Natural killer cell treated with Interleukin-12 subunit alpha and Interleukin-12 subunit beta and Interleukin-15 and Interleukin-18, amount 100 ng/mL, for 72 hours (primary cell): ENCODE measurements at places on chromosomes 12 and 14.

- DNase-seq = no peak
Measured at GRCh38 chr12:65605019-65605418, 219.3 kb upstream of the HMGA2 start.

GRCh38 chr12:19171731-19172130 lies 42.2 kb downstream of the PLEKHA5 start:
- no peak for DNase-seq

GRCh38 chr12:25020621-25021243 lies 71.8 kb upstream of the BCAT1 start:
- DNase-seq = no peak

DNA sequence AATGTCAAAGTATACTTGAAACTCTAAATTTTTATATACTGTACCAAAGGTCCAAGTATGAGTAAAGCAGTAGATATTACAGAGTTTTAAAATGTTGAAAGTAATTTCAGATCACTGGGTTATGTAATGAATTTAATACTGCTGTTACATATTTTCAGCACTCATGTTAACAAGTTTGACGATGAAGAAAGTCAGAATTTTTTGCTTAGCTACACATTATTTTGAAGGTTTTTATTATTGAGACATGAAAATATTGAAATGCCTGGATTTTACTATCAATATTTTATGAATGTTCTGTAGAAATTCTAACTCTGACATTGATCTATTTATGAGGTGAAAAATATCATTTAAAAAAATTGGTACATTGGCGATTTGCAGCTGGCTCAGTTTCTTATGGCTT lies 1030.3 kb downstream of the FSCB start:
- no peak for DNase-seq

- DNase-seq = no peak
Measured at GRCh38 chr14:99128185-99128584, 143.8 kb downstream of the BCL11B start.

GRCh38 chr12:40146800-40147797 lies 41.2 kb upstream of the SLC2A13 start:
- DNase-seq = no peak

DNA sequence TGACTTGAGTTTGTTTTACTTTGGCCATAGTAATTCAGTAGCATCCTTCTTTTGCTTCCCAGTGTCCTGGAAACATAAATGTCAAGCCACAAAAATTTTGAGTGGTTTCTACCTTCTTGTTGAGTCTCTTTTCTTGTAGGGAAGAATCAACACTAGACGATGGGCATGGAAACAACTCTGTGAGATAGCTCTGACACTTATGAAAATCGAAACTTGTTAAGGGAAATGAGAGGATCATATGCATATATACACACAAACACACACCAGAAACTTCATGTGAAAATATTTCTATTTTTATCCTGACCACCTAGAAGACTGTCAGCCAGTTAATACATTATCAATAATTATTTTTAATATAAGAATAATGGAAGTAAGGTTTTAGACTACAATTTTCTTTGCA lies 1247.3 kb upstream of the FLRT2 start:
- no peak for DNase-seq

GRCh38 chr14:70391493-70392391 lies 25.1 kb downstream of the SYNJ2BP start:
- no peak for DNase-seq

GRCh38 chr12:113831016-113831415 lies 135.1 kb downstream of the RBM19 start:
- DNase-seq = no peak

GRCh38 chr12:109863847-109864712 lies 16.3 kb downstream of the GLTP start:
- DNase-seq = peak; percentile 74

GRCh38 chr14:97757491-97757890 lies 960.3 kb downstream of the VRK1 start:
- DNase-seq = no peak

- no peak for DNase-seq
Measured at GRCh38 chr14:29178971-29179370, 412.4 kb downstream of the FOXG1 start.

GRCh38 chr12:28222081-28222700 lies 31.9 kb downstream of the CCDC91 start:
- peak; percentile 81 for DNase-seq

DNA sequence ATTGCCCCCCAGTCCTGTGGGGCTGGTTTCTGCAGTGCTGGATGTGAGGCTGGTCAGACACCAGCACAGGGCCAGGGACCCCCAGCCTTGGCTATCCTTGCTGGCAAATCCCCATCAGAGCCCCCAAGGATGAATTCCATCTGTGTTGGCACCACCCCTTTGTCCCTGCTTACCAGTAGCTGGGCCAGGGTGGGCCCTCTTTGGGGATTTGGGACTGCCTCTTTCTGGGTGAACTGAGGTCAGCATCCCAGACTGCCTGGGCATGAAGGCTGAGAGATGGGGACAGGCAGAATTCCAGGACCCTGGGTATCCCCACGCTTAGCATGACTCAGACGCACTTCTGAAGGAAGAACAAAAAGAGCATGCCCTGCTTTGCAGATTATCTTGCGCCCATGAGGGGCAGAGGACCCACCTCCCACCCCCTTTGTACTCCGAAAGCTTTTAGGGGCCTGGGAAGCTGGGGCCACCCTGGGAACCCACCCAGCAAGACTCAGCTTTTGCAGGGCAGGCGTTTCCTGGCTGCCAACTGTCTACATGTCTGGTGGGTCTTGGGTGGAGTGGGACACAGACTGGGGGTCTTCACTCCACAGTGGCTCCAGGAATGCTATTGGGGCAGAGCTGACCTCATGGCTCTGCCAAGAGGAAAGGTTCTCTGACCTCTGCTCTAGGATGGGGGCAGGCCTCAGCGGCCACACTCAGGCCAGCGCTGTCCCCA lies 26.8 kb downstream of the RFLNA start:
- DNase-seq = no peak

DNA sequence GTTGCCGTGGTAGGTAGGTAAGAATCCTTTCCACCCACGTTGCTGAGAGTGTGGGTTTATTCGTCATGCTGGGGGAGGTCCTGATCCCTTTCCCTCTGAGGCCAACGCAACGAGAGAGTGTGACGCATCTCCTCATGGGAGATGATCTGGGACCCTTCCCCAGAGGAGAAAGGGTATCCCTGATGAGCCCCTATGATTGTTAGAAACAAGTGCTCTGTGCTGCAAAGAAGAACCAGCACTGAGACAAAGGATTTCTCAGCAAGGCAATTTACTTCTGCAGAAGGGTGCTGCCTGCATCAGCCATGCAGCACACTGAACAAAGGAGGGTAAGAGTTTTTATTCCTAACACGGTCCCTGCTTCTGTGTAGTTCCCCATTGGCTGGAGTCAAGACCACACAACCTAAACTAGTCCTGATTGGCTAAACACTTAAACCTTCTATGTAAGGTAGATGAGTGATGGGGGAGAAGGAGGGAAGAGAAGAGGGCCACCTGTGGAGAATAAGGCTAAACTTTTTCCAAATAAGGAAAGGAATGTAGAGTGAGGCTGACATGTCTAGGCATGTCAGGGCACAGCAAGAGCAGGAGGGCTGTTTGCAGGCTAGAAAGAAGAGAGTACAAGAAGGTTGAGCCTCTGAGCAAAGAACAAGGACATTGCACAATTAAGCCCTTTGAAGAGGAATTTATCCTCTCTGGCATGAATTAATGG lies 21.3 kb downstream of the CLEC2A start:
- DNase-seq = no peak

- no peak for DNase-seq
Measured at GRCh38 chr12:104649921-104650320, 193.2 kb downstream of the CHST11 start.

GRCh38 chr14:69356903-69357543 lies 41.1 kb downstream of the ERH start:
- no peak for DNase-seq

DNA sequence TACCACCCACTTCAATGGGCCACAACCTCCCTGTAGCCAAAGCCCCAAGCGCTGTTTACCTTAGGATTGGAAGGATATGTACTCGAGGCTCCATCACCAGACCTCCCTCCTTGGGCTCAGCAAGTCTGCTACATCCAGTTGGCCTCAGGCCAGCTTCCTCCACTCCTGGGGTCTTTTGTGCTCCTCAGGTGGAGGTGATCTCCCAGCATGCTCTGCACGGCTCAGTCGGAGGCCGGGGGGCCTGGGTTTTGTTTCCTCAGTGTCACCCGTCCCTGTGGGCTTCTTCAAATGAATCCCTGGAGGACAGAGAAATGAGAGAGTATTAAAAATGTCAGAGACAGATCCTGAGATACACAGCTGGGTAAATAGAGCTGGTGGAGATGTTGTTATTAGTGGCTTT lies 723.1 kb upstream of the TBX3 start:
- DNase-seq = no peak

GRCh38 chr14:35458442-35458841 lies 53.9 kb upstream of the NFKBIA start:
- no peak for DNase-seq

GRCh38 chr12:13215056-13215455 lies 18.5 kb downstream of the EMP1 start:
- no peak for DNase-seq

DNA sequence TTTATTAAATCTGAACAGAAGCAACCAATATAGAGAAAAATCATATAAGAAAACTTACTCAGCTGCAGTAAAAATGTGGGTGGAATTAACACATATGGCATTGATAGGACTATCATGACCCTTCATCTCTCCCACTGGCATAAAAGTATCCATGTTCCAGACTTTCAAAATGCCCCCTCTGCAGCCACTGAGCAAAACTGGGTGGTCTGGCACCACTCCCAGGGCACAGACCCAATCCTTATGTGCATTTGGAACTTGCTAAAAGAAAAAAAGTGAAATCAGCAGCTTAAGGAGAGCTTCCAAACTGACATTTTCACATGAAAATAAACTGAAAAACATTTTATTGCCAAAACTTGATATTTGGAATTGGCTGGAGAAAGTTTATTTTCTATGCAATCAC lies 141.5 kb downstream of the KIF21A start:
- no peak for DNase-seq

GRCh38 chr12:70628701-70629480 lies 8.3 kb downstream of the PTPRB start:
- DNase-seq = no peak

DNA sequence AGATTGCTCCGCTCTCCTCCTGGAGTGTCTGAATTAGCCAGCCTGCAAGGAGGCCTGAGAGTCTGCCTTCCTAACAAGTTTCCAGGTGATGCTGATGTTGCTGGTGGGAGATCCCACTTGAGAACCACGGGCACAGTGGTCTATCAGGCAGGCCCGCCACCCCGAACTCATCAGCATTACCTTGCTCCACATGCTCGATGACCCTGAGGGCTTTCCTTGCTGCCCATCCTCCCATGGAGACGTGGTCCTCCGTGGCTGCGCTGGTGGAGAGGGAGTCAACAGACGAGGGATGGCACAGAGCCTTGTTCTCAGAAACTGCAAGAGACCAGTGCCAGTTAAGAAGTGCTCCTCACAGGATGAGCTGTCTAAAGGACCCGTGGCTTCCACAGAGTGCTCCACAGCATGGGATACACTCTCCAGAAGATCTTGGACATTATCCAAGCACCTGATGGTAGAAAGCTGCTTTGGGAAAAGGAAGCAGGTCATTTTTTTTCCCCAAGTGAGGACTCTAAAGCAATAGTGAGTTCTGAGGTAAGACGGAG lies 18.3 kb downstream of the HAL start:
- no peak for DNase-seq

- DNase-seq = no peak
Measured at GRCh38 chr12:117850048-117850447, 118.7 kb downstream of the KSR2 start.

DNA sequence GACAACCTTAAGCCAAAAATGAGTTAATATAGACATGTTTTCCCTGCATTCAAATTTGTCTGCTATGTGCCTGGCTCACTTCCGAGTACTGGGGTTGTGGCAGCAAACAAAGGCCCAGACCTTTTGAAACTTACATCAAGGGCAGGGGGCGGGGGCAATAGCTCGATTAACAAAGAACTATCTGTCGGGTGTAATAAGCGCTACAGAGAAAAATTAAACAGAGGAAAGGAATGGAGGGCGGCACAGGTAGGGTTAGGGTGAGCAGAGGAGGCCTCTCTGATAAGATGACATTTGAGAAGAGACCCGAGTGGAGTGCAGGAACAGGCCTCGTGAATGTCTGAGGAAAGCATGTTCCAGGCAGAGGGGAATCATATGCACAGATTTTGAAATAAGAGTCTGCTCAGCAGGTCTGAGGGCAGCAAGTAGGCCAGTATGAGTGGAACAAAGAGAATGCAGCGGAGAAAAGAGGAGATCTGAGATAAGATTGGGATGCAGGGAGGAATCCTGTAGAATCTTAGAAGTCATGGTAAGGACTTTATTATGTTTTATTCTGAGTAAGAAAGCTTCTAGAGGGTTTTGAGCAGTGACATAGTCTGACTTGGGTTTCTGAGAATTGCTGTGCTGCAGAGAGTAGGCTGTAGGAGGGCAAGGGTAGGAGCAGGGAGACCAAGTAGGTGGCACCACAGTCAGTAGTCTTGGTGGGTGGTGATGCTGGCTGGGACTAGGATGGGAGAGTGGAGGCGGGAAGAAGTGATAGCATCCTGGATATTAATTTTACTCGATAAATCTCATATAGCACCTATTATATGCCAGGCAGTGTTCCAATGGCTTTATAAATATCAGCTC lies 52.6 kb downstream of the BICDL1 start:
- no peak for DNase-seq

GRCh38 chr12:6925540-6926279 lies 2.0 kb upstream of the ATN1 start:
- no peak for DNase-seq

DNA sequence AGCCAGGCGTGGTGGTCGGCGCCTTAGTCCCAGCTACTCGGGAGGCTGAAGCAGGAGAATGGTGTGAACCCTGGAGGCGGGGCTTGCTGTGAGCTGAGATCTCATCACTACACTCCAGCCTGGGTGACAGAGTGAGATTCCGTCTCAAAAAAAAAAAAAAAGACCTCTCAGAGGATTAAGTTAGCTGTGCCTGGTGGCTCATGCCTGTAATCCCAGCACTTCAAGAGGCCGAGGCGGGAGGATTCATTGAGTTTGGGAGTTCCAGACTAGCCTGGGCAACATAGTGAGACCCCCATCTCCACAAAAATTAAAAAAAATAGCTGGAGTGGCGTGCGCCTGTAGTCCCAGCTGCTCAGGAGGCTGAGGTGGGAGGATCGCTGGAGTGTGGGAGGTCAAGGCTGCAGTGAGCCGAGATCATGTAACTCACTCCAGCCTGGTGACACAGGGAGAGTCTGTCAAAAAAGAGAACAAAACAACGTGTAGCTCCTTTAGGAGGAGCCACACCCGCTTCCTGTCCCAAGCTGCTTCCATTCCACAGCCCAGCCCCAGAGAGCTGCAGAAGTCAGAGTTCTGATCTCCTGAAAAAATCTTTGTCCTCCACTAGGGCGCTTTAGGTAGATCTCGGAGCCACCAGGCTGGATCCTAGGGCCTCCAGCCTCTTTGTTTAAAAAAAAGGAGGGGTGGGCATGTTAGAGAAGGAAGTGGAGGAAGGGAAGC lies 11.5 kb upstream of the ULK1 start:
- no peak for DNase-seq
